ENCODE measurements at places on chromosomes 6 and 20.

DNA sequence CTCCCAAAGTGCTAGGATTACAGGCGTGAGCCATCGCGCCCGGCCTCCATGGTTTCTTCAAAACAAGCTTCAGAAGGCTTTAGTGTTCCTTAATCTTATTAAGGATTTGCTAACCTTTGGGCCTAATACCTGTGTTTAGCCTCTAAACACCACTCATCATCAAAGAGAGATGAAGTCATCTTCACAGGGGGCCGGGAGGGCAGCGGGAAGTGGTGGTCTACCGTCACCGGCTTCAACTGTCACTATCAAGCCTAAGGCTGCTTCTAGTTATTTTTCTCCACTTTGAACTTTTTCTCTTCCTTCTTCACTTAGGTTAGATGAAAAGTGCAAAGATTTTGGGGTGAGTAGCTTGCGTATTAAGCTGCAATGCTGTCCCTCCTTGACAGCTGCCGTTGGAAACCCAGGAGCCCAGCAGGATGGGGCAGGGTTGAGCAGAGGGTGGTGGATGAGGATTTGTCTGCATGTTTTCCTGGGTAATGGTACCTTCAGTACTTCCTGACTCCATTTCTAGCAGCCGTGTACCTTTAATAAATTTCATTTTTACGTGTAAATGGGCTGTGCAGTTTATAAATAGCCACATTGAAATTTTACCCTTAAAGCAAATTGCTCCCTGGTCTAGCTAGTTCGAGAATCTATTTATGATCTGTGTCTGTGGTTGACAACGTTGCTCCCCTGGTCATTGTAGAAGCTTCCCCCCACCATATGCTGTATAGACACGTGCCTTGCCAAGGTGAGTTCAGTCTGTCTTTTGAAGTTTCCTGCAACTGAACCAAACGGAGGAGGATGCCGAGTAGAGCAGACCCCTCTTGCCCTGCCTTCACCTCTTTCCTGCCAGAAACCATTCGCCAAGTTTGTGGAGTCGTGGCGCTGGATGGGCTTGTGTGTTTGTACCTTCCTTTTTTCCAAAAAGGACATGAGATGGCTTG, 64.8 kb downstream of the SYNJ2 start:
- peak; percentile 38 for DNase-seq

- no peak for DNase-seq
Observed at GRCh38 chr20:22052025-22052650, 346.7 kb downstream of the PAX1 start.

GRCh38 chr6:157541618-157542413, 160.8 kb downstream of the ZDHHC14 start:
- no peak for DNase-seq

DNA sequence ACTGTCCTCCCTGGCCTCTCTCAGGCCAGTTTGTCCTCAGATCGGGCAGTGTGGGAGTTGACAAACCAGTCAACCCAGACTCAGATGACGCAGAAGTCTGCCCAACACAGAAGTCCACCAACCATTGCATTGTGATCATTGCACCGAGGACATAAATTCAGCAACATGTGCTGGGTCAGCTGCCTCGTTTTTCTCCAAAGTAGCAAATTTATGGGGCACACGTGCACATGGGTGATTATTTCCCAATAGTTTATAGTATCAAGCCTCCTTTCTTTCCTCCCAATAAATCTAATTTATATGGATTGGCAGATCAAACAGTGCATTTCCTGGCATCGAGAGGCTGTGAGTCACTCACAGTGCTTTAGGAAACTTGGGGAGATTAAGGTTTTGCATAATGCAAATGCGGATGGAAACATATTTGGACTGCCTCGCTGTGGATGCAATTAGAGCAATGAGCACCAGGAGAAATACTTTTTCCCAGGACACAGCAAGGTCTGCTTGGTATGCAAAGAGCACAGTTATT, 413.7 kb upstream of the SULF2 start:
- no peak for DNase-seq

GRCh38 chr20:21360705-21361104, 36.6 kb downstream of the NKX2-4 start:
- DNase-seq, result no peak

- no peak for DNase-seq
Observed at GRCh38 chr6:16248271-16248853, 10.0 kb downstream of the GMPR start.

DNA sequence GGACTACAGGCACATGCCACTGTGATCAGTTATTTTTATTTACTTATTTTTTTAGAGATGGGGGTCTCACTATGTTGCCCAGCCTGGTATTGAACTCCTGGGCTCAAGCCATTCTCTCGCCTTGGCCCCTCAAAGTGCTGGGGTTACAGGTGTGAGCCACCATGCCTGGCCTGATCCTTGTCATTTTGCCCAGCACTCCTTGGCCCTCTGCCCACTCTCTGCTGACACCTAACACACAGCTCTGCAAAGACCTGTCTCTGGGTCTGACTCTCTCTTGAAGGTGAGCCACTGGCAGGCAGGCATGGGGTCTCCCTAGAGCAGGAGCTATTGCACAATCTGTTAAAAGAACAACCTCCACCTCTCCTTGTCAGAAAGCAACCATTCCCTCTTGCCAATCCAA, 155.6 kb downstream of the ZFP64 start:
- no peak for DNase-seq

DNA sequence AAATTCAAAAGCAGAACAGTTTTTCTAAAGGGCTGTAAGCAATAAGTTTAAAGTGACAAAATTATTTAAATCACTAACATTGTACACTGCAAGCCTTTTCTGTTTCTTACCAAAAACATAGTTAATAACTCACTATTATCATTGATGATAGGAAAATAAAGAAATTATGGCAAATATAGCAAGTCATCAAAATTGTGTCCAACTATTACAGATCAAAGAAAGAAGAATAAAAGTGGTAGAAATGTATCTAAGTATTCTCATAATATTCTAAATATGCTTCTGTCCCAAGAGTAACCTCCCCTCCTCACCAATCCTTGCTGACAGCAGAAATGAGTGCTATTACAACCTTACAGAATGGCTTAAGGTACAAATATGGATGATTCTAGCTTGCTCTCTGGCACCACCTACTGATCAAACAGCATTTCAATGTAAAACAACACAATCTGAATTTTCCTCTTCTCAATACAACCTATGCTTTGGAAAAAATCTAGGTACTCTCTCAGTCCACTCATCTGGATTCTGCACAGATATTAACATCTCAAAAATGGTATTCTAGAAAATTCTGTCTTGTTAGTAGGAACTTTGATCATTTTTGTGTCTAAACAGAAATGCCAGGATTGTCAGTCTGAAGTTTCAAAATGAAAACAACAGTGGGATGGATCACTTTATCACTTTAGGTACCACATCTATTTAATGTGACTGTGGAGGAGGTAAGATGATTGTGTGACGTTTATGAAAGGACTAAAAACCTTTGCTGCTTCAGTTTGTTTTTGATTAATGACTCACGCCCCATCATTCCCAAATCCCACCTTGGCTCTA, 40.9 kb downstream of the ZFP64 start:
- DNase-seq, result no peak

DNA sequence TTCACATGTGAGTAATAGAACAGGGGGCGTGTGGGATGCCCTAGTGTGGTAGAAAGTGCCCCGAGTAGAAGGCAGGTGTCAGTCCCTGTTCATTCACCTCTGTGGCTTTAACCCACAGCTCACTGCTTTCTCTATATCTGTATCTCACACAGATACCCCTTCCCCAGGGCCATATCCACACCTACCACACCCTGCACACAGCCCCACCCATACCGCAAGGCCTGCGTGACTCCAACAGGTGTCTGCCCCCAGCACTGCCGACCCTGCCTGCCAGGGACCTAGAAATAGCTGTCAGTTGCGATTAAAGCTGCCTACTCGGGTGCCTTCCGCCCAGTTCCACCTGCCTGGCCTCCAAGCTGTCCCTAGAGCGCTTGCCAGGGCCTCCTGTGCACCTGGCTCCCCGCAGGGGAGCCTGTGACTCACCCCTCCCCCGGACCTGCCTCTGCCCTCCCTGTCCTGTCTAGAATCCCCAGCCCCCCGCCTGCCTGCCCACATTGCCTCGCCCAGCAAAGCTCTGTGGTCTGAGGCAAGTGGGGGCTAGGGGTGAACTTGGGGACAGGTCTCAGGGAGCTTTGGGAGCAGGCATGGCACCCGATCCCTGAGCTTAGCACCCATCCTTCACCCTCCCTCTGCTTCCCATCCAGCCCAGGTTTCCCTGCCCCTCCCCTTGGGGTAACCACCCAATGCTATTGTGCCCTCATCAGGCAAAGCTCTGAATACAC, 38.3 kb upstream of the ID1 start:
- DNase-seq, result peak; percentile 66

GRCh38 chr6:45737331-45738056, 278.2 kb downstream of the CLIC5 start:
- DNase-seq, result no peak

- DNase-seq, result peak; percentile 82
Observed at GRCh38 chr6:35496841-35497570, at the start of gene TEAD3. Gene TEAD3 (minus strand): TSS chr6:35497079.

DNA sequence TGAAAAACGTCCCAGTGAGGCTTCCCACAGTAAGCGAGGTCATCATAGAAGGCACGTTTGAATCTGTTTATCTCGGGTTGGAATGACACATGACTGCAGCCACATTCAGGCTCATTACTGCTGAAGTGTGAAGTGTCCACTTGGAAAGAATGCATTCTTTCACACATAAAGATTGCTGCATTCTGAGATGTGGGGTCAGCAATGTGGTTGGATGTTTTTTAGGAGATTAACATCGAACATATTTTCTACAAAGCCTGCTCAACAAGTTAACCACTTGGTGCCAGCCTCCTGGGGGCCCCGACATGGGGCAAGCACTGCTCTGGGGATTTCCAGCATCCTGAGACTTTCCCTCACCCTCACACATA, 79.9 kb downstream of the BMP6 start:
- DNase-seq, result no peak

GRCh38 chr20:35314816-35315631, 22.8 kb upstream of the FAM83C start:
- DNase-seq, result no peak

DNA sequence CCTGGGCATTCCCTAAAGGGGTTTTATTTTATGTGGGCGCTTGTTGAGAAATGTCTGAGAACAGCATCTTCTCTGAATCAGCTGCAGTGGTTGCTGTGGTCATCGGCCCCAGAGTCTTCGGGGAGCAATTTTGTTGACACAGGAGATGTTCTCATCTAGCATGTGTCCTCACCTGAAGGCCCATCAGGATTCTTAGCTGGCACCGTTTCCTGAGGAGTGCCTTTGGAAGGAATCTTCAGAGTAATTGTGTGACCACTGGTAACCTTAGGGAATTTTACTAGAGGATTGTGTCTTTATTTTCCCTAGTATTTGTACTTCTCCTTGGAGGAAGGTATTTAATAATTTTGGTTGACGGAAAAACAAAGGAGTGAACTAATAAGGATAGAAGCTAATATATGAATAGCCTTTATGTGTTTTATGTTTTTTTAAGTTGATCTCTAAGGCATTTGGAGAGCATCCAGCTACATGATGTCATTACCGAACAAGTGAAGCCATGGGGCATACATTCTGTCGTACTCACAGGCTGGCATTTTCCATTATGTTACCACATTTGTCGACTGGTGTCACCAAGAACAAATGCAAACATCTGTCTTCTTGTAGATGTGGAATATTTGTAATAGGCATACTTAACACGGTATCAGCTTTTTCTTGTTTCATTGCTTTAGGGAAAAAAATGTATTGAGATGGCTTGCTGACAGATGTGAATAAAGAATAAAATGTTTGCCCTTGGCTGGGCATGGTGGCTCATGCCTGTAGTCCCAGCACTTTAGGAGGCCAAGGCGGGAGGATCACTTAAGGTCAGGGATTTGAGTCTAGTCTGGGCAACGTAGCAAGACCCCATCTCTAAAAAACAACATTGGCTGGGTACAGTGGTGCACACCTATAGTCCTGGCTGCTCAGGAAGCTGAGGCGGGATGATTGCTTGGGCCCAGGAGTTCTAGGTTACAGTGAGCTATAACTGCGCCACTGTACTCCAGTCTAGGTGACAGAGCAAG, 41.9 kb downstream of the TULP4 start:
- no peak for DNase-seq

GRCh38 chr20:44959082-44959637, 1.0 kb downstream of the TOMM34 start:
- no peak for DNase-seq

GRCh38 chr6:107491760-107492660, 2.1 kb downstream of the SOBP start:
- DNase-seq, result no peak

DNA sequence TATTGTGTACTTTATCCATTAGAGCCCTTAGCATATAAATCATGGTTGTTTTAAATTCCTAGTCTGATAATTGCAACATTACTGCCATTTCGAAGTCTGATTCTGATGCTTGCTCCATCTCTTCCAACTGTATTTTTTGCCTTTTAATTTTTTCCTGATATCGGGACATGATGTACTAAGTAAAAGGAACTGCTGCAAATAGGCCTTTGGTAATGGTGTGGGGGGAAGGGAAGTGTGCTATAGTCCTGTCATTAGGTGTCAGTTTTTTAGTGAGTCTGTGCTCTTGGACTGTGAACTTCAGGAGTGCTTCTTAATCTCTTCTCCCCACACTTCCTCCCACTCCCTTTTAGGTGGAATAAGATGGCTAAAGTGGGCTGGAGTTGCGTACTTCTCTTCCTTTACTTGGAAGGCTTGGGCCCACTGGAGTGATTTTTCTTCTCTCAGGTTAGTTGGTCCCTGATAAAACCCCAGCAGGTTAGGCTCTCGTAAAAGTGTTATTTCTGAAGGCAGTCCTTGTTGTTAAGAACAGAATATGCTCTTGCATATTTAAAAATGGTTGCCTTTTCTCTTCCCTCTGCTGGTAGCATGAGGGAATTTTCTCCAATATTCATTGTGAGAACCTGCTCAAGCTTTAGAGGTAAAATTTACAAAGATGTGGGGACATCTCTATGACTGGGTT, 18.1 kb downstream of the STXBP5 start:
- no peak for DNase-seq

DNA sequence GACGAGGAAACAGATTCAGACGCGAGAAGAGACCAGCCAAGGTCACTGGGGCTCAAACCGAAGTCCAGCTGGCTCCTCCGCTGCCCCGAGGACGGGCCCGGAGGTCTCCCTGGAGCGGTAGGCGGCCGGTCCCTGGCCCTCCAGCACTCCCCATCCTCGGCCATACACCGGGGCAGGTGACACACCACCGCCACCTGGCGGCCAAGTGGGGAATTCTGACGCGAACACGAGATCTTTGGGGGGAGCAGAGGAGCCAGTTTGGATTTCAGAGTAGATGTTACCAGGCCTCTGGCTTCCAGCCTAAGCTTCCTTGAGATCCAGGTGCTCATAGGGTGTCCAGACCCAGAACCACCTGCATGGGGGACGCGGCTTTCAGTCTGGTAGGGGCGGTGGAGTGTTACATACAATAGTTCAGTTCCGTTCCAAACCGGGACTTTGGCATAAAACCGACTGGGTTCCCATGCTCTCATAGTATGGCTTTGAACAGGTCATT, 16.1 kb downstream of the BPIFB1 start:
- peak; percentile 90 for DNase-seq
